Stimulated activated CD4-positive, alpha-beta T cell treated with anti-CD3 and anti-CD28 coated beads, Interleukin-4, amount 100 ng/mL, for 1 hour (primary cell): ENCODE measurements at places on chromosomes 2 and 18.

- no peak for DNase-seq
These were observed 25.2 kb downstream of the GULP1 start for GRCh38 chr2:188316791-188317423.

- DNase-seq, result no peak
These were observed 33.8 kb upstream of the CYP1B1 start for GRCh38 chr2:38109732-38110181.

- no peak for DNase-seq
These were observed 31.3 kb upstream of the MSTN start for GRCh38 chr2:190093793-190094192.

DNA sequence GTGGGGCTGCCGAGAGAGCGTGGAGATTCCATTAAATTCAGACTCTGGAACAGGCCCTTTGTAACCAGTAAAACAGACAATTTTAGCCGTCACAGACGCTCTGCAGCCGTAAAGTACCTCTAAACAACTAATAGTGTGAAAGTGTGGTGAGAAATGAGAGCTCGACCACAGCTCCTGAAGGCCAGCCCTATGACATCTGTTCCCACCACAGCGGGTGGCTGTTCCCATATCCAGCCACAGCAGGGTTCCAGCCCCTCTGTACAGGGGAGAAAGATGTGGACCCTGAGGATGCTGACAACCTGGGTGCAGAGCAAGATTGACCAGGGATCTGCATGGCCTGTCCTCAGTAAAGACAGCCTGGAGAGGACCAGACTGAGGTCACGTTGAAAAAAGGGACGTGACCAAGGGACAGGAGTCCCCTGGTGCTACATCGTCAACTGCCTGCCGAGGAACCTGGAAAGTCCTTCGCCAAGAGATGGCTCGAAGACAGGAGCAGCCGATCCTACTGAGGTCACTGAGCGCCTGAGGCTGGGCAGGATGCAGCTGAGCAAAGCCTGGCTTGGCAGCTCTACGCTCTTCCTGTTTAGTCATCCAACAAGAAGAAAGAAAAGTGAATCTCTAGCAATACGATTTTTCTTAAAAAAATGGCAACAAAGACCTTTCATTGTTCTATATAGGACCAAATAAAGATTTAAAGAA, 831.7 kb downstream of the RNF144A start:
- DNase-seq, result no peak

- no peak for DNase-seq
These were observed 18.0 kb downstream of the MARCHF4 start for GRCh38 chr2:216354306-216354705.

DNA sequence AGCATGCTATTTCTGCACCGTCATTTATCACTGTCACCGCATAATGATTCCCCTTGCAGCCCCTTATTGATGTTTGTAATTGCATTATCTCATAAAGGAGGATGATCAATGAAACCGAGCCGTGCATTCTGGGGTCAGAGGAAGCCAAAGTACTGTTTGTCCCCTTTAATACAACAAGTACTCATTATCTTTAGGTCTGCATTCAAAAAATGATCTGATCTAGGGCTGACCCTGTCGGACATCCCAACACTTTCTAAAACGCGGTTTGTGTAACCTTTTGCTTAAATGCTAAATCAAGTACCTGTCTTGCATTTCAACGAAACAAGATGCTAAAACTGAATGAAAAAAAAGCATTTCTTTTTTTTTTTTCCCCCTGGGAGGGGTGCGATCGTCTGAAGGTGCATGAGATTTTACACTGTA, 143.8 kb downstream of the MEIS1 start:
- no peak for DNase-seq

DNA sequence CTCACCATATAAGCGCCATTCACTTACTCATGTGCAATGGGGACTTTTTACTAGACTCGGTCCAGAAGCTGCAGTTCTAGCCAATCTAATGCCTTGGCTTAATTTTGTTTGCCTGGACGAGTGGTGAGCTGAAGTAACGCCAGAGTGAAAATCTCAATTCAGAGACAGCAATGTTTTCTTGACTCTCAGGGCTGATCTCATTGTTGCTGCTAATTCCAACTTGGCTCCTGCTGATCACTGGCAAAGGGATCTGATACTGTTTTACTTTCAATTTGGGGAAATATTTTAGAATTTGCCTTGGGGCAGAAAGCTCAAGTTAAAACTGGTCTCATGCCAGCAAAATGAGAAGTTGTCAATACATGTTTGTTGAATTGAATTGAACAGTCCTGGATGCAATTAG, 906.6 kb upstream of the CDH2 start:
- DNase-seq, result no peak

DNA sequence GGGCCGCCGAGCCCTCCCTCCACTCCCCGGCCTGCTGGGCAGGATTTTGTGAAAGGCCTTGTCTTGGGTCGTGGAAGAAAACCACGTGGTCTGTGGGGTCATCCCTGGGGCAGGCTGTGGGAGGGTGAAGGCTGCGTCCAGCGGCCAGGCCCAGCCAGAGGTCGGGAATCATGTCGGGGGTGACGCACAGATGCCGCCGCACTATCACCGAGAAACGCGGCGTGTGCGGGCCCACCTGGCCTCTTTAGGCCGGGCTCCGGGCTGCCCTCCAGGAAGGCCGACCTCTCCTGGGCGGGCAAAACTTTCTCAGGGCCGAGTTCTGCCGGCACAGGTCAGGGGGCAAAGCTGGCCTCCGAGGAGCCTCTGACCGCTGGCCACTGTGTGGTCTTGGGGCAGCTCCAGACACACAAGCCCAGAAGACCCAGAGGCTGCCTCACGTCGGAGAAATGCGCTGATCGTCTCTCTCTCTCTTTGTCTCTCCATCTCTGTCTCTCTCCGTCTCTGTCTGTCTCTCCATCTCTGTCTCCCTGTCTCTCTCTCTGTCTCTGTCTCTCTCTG, 28.4 kb downstream of the NFATC1 start:
- DNase-seq, result no peak

DNA sequence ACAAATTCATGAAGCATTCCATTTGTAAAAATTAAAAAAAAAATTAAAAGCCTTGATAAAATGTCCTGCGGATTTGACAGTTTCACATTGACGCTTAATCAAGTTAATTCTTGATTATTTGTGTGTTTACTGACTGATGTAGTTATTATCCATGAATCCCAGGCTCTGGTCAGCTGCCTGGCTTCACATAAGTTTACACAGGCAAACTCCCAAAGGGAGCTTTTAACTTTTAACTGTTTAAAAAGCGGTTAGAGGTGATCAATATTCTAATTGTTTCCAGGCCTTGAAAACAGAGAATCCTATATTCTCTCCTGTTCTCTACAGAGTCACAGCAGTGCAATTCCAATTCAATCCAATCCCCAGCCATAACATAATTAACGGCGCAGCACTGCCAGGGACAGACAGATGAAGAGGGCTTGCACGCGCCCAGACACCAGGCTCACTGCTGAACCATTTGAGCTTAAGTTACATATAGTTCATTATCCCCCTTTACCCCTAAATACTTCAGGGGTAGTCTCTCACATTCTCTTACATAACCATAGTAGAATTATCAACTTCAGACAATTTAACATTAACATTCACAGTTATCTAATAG, 47.5 kb downstream of the ATP8B1 start:
- DNase-seq, result no peak

DNA sequence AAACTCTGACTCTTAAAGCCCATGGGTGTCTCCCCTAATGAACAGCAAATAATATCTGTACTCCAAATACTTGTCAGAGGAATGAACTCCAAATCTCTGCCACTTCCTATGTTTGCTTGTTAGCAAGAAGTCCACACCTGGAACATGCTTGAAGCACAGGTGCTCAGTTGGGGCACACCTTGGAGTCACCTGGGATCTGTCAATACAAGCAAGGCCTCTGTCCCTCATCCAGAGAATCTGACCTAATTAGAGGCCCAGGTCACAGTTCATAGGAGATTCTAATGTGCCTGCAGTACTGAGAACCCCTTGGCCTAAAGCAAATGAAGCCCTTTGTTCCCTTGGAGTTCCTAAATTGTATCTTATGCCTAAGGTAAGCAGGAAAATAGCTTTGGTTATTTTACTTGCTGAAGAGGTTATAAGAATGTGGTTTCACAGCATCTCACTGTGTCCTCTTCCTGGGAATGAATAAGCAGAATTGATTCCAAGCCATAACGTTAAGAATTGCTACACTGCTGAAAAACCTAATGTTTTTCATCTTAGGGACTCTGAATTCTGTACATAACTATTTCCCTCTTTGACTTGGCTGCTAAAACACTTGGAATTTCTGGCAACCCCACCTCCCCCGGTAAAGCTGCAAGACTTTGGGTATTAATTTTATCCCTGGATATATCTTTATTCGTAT, 113.4 kb downstream of the PIEZO2 start:
- DNase-seq, result no peak

DNA sequence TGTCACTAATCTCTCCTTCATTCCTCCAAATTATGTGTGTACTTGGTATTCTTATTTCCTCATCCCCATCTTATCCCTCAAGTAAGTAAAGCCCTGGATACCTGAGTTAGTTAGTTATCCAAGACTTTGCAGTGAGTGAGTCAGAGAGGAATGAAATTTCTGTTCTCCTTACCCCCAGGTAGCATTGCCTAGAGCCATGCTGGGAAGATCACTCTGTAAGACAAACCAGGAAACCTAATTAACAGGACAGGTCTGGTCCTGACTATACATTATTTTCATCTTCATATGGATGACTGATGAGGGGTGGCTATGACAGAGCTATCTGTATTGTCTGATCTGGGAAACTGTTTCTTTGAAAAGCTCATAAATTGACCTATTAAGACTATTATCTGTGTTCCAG, 55.0 kb upstream of the ITGA6 start:
- no peak for DNase-seq

DNA sequence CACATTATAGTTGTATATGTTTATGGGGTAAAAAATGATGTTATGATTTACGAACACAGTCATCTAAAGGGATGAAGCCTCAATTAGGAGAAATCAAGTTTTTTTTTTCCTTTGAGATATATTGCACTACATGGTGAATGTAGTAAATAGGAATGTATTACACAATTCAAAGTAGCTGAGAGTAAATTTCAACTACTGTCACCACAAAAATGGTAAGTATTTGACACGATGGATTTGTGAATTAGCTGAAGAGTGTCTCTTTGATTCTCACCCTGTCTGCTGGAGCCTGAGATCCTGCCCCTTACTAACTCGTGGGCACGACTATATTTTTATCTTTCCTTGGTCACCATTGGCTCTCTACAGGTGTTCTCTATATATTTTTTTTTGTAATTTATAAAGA, 540.4 kb upstream of the DSEL start:
- DNase-seq, result no peak

DNA sequence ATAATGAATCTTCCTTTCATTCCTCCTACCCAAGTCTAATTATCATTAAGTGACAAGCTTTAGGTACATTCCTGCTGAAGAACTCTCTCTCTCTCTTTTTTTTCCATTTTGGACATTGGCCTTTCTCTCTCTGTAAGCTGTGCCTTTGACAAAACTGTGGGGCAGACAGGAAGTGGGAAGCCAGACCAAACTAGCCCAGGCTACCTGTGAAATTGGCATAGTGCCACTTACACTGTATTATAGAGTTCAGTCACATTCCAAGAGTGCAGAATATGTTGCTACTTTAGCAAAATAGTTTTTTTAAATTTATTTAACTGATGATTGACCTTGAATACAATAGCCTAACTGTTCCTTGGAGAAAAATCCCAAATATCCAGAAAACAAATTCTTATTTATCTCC, 381.5 kb upstream of the ETAA1 start:
- no peak for DNase-seq

- no peak for DNase-seq
These were observed 68.9 kb upstream of the DNER start for GRCh38 chr2:229783108-229783721.

DNA sequence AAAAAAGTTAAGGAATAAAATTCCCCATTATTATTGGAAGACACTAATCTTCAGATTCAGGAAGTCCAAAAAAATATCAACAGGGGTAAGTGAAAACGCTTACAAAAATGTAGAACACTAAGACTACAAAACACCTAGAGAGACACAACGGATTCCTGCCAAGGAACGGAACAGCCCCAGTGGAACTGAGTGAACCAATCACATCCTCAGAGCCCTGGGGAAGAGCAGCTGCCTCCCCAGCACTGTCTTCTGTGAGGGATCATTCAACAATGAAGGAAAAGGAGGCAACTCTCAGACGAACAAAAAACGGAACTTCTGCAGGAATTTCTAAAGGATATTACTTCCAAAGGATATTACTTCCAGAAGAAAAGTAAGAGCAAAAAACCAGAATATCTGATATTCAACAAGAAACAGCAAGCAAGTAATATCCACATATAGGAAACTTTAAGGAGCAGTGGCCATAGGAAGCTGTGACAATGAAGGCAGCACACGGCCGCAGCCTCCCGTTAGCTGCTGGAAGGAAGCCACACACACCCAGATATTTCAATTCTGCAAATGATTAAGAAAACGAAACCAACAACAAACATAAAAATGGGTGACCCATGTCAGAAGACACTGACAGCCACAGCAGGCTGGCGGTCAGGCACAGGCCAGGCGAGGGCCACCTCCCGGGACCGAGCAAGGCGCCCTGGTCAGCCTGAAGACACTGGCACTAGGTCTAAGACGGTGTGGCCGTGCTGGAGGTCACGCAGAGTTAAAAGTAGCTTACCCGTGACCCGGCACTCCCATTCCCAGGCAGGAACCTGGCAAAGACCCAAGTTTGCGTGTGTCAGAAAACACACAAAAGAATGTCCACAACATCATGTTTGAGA, 81.8 kb downstream of the HDAC4 start:
- no peak for DNase-seq

DNA sequence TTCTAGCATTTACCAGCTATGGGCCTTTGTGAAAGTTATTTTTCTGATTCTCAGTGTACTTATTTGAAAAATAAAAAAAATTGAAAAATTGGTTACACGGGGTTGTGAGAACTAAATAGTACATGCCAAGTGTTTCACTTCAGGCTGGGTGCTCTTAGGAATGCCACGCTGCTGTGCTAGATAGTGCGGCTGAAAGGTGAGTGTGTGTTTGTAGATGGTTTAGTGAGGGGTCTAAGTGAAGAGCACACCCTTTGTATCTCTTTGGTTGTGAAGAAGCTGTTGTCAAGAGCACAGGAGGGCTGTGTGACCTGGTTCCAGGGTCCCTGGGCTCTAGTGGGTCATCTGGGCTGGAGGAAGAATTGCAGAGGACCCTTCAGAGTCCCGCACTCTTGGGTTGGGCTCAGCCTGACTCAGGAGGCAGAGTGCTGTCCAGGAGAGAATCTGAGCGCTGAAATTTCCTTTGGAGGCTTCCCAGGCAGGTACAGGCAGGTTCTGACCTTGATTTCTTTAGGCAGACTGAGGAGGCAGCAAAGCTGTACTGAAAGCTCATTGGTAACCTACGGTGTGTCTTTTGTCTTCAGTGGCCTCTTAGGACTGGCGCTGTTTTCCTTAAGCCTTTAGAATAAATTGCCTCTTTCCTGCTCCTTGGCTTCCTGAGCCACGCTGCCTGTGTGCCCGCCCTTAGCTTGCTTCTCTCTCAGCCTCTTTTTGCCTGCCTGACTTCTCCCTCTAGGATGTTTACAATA, 44.4 kb downstream of the MAP4K4 start:
- no peak for DNase-seq

GRCh38 chr2:62844311-62845090, 139.0 kb downstream of the EHBP1 start:
- DNase-seq, result no peak

- no peak for DNase-seq
These were observed 127.3 kb upstream of the FIGN start for GRCh38 chr2:163863073-163863472.
